ENCODE measurements at places on chromosomes 2 and 18.

GRCh38 chr2:206515580-206515979 is 72.2 kb downstream of the ADAM23 start:
- DNase-seq: no peak

DNA sequence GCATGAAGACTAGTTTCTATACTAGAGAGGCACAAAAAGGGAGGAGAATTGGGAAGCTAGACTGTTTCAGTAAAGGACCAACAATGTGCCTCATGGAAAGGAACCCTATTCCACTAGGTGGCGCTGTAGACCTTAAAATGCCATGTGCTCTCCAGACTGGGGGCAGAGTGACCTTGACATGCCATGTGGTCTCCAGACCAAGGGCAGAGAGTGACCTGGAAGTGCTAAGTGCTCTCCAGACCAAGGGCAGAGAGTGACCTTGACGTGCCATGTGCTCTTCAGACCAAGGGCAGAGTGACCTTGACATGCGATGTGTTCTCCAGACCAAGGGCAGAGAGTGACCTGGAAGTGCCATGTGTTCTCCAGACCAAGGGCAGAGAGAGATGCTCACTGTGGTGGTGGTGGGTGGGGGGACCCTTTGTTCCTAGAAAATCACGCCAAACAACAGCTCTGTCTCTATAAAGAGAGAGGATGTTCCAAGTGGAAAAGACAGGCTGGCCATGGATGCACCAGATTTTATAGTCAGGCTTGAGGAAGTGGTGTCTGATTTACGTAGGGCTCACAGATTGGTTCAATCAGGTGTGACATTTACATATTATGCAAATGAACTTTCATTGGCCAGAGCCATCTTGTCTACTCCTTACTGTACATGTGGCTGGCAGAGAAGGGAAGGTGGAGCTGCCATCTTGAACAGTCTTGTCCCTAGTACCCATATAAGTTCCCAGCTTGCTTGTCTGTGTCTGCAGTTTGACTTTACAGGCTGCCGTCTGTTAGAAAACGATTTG is 344.0 kb upstream of the DDX18 start:
- no peak for DNase-seq

DNA sequence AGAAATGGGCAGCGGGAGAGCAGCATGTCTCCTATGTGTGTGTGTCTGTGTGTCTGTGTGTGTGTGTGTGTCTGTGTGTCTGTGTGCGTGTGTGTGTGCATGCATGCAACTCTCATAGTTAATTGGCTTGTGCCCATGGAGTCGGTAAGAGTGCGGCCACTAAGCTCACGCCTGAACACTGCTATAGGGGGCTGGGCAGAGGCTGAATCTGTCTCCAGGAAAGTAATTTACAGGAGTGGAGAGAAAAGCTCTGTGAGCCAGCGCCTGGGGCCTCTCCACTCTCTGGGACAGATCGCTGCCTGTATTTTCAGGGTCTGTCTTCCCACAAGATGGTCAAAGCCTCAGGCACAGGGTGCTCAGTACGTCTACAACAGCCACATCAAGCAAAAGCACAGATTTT is 553.4 kb downstream of the TNS1 start:
- DNase-seq: no peak

DNA sequence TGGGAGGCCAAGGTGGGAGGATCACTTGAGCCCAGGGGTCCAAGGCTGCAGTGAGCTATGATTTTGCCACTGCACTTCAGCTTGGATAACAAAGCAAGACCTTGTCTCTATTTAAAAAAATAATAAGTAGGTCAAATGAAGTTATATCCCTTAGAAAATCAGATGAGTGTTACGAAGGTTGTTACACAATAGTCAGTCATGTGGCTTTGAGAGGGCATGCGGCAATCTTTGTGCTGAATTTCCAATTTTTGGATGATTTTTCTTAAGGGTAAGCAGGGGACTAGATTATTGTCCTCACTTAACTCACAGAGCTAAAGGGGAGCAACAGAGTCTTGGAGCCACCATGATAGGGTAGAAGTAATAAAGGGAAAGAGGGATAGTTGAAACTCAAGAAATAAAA is 71.8 kb downstream of the B3GNT2 start:
- DNase-seq: no peak

GRCh38 chr2:149330127-149331022 is at the start of gene LYPD6:
LYPD6 (plus strand) TSS chr2:149330587; CDS start chr2:149437709, 107,122 bp downstream.
- peak; percentile 61 for DNase-seq
